Stimulated activated naive CD8-positive, alpha-beta T cell treated with anti-CD3 and anti-CD28 coated beads, Interleukin-15, Interleukin-2, amounts not matched to agents 100 U/mL and 50 U/mL, for 24 hours (primary cell): ENCODE measurements at places on chromosomes 3 and 15.

GRCh38 chr3:45499529-45499928, 95.0 kb upstream of the LIMD1 start:
- no peak for DNase-seq

DNA sequence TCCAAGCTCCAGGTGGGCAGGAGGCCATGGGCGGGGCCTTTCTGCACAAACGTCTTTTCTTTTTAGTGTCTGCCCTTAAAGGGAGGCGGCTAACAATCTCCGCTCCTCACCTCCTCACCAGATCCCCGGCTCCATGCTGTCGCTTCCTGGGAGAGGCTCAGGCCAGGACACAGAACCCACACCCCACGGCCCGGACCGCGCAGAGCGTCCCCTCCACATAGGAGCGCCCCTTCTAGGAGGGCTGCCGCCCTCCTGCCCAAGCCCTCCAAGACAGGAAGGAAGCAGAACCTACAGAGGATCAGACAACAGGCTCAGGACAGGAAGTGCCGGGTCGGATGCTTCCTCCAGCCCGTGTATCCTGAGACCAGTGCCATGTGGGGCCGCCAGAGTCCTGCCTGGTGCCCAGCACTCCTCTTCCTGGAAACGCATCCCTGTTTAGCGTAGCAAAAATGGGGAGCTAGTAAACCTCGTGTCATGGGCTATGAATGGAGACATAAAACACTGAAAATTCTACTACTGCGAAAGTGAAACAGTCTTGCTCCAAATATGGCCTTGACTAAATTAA, 83.2 kb upstream of the ATP10A start:
- DNase-seq: no peak

DNA sequence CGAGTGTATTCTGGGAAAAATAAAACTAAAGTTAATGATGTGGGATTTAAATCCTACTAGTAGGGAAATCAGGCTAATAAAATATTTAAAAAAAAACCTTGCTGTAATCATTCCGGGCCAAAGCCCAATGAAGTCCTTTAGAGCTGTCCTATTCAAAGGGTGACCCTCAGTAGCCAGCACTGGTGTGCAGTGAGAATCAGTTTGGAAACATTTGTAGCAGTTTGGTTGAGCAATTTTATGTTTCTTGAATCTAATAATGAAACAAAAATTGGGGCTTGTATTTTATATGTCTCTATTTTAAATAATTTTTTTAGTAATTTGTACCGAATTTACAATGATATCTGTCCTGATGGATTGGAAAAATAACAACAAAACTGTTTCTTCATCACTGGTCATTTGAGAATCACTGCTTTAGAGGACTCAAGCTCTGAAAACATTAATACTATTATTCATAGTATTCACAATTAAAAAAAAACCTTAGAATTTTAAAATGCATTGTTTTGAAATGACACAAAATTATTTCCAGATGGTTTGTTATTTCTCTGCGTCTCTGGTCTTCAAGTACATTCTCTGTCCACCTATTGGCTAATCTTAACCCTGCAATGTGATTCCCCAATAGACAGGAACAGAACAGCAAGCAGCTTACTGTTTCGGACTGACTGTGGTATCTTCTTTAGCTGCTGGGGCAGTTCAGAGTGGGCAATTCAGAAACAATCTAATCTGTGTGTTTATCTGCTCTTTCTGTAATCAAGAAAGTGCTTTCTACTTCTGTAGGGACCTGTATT, 71.2 kb downstream of the OTOL1 start:
- no peak for DNase-seq

GRCh38 chr3:116314476-116314875, 130.8 kb downstream of the LSAMP start:
- no peak for DNase-seq

DNA sequence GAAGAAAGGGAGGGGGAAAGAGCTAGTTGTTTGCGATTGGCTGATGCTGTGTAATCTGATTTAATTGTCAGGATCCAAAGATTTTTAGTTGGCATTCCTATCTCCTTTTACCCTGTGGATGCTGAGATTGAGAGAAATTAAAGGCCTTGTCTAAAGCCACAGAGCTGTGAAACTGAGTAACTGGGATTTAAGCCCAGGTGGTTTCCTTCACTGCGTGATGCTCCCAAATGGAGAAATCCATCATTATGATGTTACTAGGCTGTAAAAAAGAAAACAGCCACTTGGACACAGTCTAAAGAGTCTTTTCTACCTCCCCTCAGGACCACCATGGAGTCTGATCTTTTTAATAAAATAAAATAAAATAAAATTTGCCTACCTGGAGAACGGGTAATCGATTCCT, 883.0 kb upstream of the NR2F2 start:
- DNase-seq: no peak

DNA sequence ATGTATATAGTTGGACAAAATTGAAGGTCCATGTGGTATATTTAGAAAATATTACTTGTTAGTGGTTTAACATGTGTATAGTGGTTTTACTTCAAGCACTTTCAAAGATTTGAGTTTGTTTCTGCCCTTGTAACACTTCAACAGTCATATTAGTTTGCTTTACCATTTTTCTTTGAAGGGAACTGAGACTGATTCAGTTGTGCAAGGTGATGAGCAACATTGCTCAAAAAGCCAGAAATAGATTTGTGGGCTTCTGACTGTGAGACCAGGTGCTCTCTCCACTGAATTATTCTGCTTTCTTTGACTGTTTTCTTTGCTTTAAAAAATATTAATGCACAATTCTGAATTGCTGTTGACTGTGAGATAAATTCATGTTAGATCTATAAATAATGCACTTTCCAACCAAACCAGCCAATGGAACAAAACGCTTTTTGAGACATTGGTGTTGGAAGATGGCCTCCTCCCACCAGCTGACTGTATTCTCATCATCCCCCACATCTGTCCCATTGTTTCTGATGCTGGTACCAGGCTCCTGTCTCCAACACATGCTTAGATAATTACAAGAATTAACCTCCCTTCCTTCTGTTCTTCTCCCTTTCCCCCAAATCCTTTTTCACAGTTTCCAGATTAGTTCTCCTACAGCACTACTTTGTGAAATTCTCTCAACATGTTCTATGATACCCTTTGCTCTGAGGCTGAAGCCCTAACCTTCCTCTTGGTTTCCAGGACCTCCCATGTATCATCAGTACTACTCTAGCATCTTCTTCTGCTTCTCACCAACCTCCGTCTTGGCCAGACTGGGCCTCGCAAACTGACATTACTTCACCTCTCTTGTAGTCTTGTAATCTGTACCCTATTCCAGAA, 27.9 kb downstream of the PLCL2 start:
- DNase-seq: no peak

DNA sequence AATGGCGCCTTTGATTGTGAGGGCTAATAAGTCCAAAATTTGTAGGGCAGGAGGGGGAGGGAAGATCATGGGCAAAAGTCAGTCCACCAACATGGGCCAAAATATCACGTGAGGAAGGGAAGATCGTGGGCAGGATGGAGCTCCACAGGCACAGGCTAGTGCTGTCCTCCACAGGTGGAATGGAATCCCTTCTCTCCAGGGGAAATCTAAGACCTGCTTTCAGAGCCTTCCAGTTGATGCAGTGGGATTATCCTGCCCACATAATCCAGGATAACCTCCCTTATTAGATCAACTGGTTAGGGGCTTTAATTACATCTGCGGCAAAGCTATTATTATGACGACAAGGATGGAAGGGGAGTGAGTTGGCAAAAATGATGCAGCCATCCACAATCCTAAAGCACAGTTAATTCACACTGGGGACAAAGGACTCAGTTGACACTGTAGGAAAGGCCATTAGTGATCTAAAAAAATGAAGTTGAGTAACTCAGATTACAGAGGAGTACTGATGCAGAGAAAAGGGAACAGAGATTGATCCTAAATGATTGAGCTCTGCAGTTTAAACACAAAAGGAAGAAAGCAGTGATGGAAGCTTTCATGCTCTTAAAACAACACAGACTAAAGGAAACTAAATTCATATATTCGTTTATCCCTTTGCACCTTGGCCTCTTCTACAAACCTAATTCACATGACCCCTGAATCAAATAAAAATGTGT, 159.8 kb downstream of the AKAP13 start:
- DNase-seq: no peak

DNA sequence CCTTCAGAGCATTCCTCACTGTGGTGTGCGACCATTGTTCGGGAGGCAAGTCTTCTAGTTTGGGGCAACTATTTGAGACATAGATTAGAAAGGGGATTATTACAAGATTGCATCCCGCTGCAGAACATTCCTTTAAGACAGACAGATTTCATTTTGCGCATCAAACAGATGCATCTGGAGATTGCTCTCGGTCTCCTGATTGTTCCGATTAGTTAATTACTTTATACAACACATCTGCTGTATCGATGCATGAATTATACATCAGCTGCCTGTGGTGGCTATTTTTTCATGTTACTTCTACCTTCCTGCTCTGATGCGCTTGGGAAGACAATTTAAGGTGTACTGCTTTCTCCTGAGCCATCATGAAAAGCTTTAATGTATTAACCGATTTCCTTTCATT, 10.0 kb downstream of the SATB1 start:
- no peak for DNase-seq

DNA sequence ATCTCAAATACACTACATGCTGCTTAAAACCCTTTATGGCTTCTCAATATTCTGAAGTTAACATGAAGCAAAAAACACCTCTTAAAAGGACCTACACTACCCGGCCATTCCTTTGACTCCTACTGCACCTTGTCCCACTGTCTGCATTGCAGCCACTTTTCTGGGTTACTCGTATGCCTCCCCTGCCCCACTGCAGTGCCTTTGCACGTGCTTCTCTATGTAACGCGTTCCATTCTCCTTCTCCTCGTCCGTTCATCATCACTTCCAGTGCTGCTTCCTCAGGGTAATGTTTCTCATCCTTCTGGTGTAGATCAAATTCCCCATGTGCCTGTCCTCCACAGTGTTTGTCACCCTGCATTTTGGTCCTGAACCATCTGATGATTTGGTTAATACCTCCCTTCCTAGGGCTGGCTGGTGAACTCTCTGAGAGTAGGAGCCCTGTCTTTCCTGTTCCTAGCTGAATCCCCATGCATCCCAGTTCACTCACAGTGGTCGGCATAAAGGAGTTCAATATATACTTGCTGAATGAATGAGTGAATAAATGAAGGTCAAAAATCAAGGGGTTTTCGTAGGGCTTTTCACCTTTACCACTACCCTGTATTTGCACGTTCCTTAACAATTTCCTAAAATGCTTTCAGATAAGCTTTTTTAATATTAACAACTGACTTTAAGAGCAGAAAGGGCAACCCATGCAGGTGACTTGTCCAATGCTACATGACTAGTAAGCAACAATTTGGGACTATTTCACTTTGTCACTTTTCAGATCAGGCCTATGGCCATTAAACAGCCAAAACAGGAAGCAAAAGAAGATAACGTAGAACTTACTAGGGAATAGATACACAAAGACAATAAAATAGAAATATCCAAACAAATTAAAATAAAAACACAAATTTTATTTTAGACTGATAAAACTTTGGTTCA, 2.4 kb upstream of the STT3B start:
- no peak for DNase-seq

DNA sequence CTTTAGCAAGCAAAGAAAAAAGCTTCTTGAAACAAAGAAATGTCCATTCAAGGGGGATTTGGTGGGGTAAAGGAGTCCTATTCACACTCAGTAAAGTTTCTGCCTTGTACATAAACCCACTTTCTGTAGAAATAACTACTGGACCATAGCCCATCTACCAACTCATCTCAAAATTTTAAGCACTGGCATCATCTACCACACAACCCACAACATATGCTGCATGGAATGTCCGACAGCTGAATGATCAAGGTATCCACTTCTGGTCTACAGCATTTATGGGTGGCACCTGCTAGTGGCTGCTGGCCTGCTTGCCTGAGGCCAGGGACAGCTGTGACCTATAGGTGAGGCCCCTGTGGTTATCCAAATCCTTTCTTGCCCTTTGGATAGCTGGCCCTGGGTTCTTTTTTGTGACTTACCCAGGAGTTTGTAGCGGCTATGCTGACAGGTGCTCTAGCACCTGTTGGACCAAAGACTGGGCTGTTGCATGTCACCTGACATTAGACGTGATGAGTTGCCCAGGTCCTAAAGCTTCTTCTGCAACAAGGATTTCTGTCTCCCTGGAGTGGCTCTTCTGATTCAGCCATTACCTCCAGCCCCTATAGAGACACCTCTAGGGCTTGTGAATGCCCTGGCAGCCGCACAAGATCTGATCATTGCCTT, 19.2 kb upstream of the MEF2A start:
- DNase-seq: no peak

GRCh38 chr3:8416965-8417364, 84.7 kb upstream of the LMCD1 start:
- peak; percentile 13 for DNase-seq

GRCh38 chr15:66124651-66125050, 128.9 kb downstream of the MEGF11 start:
- no peak for DNase-seq

DNA sequence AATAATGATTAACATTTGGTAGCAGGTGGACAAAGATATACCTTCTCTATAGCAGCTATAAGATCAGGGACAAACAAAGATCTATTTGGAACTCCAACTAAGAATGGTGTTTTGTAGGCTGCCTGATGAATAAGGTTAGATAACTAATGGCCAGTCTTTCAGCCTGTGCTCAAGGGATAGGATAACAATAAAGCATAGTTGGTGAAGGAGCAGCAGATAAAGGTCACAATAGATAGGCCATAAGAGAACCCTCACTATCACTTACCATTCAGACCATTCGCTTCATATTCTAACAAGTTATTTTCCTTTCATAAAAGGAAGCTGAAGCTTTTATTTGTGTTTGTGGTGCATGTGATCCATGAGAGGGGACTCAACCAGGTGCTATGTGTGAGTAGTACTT, 19.8 kb downstream of the EPM2AIP1 start:
- DNase-seq: no peak

- no peak for DNase-seq
These were observed 17.1 kb downstream of the STX19 start for GRCh38 chr3:94011233-94011711.

DNA sequence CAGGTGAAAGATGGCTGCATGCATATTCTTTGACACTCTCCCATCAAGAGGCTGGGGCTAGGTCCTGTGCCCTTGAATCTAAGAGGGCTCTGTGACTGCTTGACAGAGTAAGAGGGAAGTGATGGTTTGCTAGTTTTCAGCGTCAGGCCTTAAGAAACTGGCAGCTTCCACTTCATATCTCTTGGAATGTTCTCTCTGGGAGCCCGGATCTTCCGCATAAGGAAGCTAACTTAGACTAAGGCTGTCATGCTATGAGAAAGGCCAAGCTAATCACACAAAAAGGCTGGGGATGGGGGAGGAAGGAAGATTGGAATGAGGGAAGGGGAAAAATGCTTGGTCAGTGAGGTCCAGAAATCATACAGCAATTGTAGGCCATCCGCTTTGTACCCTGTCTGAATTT, 50.0 kb downstream of the MB21D2 start:
- DNase-seq: no peak

- DNase-seq: no peak
These were observed 468.0 kb upstream of the GBE1 start for GRCh38 chr3:82229397-82229796.

GRCh38 chr15:78162038-78162437, 12.9 kb downstream of the IDH3A start:
- DNase-seq: peak; percentile 47
